ENCODE measurements at places on chromosomes 7 and 10.

GRCh38 chr7:158075633-158076001 is 512.0 kb downstream of the PTPRN2 start:
- no peak for DNase-seq

GRCh38 chr7:127477295-127478023 is 85.0 kb upstream of the ZNF800 start:
- DNase-seq, result no peak

DNA sequence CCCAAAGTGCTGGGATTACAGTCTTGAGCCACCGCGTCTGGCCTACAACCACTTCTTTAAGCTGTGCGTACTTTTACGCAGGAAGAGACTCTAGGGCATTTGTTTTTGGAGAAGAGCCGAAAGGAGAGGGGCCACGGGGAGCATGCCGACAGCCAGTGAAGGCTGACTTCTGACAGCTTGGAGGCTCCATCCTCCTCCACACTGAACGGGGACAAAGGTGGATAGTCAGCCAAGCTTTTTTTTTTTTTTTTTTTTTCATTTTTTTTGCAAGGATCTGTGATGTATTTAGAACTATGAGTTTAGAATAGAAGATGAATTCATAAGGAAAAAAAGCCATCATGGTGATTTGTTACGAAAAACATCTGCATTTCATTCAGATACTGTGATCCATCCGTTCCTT is 221.7 kb downstream of the ARHGAP21 start:
- no peak for DNase-seq

DNA sequence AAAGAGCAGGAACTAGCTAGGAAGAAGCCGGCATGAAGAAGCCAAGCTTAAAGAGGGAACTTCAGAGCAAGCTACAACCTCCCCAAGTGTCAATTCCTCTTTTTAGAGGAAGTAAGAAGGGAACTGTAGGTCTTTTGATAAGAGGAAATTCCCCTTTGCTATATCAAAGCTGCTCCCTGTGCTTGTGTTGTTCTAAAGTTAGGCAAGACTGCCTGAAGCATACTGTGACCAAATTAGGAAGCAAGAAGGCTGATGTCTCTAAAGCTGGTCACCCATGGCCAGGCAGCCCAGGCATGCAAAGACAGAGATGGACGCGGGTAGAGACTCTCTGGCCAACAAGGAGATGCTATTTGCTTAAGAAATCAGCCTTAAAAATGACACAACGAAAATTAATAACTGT is 87.9 kb downstream of the RNF216 start:
- no peak for DNase-seq

DNA sequence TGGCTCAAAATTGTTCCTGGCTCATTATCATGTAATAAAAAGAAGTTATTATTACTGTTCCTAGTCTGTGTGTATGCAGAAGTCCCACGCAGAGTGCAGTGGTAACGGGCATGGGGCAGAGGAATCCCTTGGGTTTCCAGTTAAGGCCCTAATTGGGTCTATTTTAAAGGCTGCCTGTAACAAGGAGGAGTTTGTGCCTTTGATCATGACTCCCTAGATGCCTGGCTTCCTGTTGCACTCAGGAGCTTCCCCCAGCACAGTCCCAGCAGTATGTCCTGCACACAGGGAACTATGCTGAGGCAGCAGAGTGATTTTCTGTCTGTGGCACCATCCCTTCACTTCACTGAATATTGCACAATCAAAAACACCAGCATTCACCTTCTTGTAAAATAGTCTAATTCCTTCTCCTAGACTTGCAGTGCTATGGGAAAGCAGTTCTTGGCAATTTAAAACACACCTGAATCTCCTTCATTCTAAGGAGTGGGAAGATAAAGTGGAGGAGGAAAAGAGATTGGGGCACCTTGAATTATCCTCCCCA is 22.9 kb downstream of the SORCS1 start:
- no peak for DNase-seq

DNA sequence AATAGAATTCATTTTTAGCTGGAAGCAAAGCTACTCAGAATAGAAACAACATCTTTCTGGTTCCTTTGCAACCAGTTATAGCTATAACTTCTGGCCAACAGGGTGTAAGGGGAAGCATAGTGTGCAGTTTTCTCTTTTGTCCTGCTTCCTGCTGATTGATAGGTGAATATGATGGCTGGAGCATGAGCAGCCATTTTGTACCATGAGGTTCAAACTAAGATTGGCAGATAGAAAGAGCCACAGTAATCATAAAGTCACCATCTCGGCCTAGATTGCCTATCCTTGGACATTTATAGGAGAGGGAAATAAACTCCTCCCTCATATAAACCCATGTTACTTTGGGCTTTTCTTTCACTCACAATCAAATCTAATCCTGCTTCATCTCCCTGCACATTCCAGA is 102.2 kb upstream of the FGFR2 start:
- no peak for DNase-seq

Measured in stimulated activated CD8-positive, alpha-beta memory T cell treated with anti-CD3 and anti-CD28 coated beads, Interleukin-15, amount 100 ng/mL, for 24 hours (primary cell).